ENCODE measurements at places on chromosomes 7 and 10. TPM values are rescaled to one million over a fixed set of nuclear protein-coding genes. Genes with fewer than 3 reads are reported as not detected.
A peak's percentile ranks its signal among the peaks of the same experiment; 100 is the strongest.

The PALD1 gene
- total RNA-seq: 2.9 TPM

DNA sequence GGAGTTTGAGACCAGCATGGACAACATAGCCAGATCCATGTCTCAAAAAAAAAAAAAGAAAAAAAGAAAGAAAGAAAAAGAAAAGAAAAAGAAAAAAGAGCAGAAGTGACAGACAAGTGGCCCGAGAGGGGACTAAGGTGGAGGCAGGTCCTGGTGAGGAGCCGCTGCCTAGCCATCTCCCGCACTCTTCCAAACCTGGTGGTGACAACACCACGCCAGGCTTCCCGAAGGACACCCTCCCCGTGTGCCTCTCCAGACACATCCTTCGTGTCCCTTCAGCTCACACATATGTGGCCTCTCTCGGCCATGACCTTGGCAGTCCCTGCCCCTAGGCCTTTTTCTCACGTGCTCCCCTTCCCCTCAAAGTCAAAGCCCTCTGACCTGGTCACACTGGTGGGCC is 36.4 kb downstream of the IFT22 start:
- H3K4me1 ChIP-seq: peaks cover 12% of the 10 kb centered on the region
- DNase-seq: no peak
- H3K27ac ChIP-seq: no peak overlapping the region
- H3K36me3 ChIP-seq: no peaks in the 10 kb centered on the region

The MKX gene
- 0.29 TPM for total RNA-seq

- no peaks in the 10 kb centered on the region for H3K36me3 ChIP-seq
- no peak overlapping the region for H3K4me3 ChIP-seq
These were observed 333.7 kb upstream of the PODXL start for GRCh38 chr7:131890176-131890575.

- H3K4me3 ChIP-seq: no peak overlapping the region
- no peaks in the 10 kb centered on the region for H3K27me3 ChIP-seq
- no peaks in the 10 kb centered on the region for H3K36me3 ChIP-seq
- H3K4me1 ChIP-seq: no peaks in the 10 kb centered on the region
These were observed 118.5 kb downstream of the ITGB8 start for GRCh38 chr7:20449176-20449575.

The DDX21 gene
- 32.6 TPM for total RNA-seq

DNA sequence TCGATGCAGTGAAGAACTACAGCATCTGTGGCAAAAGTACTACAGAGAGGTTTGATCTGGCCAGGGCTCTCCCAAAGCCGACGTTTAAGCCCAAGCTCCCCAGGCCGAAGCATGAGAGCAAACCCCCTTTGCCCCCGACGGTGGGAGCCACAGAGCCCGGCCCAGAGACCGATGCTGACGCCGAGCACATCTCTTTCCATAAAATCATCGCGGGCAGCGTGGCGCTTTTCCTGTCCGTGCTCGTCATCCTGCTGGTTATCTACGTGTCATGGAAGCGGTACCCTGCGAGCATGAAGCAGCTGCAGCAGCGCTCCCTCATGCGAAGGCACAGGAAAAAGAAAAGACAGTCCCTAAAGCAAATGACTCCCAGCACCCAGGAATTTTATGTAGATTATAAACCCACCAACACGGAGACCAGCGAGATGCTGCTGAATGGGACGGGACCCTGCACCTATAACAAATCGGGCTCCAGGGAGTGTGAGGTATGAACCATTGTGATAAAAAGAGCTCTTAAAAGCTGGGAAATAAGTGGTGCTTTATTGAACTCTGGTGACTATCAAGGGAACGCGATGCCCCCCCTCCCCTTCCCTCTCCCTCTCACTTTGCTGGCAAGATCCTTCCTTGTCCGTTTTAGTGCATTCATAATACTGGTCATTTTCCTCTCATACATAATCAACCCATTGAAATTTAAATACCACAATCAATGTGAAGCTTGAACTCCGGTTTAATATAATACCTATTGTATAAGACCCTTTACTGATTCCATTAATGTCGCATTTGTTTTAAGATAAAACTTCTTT is 2.3 kb downstream of the LRRTM3 start:
- no peaks in the 10 kb centered on the region for H3K4me1 ChIP-seq
- no peaks in the 10 kb centered on the region for H3K36me3 ChIP-seq
- no peak overlapping the region for H3K27ac ChIP-seq
- H3K27me3 ChIP-seq: no peaks in the 10 kb centered on the region
- H3K4me3 ChIP-seq: no peak overlapping the region

The HPSE2 gene
- total RNA-seq: not detected

GRCh38 chr10:87095236-87095945 is 385 bp downstream of the SHLD2 start:
- H3K4me3 ChIP-seq: peak overlapping the region; percentile 75
- H3K27me3 ChIP-seq: no peaks in the 10 kb centered on the region
- peak overlapping the region; percentile 77 for H3K27ac ChIP-seq
- DNase-seq: peak; percentile 86

DNA sequence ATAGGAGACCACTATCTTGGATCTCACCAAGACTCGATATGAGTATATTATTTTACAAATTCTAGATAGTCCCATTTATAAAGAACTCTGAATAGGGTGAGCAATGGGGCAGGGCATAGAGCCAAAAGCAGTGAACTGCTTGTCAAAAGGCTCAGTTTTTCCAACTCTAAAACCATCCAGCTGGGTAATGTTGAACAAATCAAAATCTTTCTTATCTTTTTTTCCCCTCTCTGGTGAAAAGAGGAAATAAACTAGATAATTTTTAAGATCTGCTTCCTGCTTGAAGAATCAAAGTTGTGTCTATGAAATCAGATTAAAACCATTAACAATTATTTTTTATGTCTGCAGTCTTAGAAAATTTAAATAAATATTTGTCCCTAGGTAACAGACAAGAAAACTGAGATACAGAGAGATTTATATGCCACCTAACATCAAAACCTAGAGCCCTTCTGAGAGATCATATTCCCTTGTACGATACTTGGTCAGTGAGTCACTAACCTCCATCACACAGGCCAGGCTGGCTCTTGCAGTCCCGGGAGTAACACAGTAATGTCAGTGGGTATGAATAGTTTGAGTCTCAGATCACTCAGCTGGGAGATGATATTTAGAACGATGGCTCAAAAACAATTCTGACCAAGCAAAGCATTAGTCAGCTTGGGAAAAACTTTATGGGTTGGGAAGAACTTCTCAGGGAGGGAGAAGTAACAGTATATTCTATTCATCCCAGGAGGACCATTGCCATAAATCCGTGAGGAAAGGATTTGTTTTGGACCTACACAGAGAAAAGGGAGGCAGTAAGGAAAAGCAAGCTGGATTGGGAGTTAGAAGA is 178.8 kb downstream of the REEP3 start:
- peaks cover 56% of the 10 kb centered on the region for H3K4me1 ChIP-seq
- H3K36me3 ChIP-seq: no peaks in the 10 kb centered on the region
- peak overlapping the region; percentile 56 for H3K27ac ChIP-seq
- H3K27me3 ChIP-seq: no peaks in the 10 kb centered on the region
- DNase-seq: peak; percentile 52

The CPED1 gene
- 45.8 TPM for total RNA-seq

DNA sequence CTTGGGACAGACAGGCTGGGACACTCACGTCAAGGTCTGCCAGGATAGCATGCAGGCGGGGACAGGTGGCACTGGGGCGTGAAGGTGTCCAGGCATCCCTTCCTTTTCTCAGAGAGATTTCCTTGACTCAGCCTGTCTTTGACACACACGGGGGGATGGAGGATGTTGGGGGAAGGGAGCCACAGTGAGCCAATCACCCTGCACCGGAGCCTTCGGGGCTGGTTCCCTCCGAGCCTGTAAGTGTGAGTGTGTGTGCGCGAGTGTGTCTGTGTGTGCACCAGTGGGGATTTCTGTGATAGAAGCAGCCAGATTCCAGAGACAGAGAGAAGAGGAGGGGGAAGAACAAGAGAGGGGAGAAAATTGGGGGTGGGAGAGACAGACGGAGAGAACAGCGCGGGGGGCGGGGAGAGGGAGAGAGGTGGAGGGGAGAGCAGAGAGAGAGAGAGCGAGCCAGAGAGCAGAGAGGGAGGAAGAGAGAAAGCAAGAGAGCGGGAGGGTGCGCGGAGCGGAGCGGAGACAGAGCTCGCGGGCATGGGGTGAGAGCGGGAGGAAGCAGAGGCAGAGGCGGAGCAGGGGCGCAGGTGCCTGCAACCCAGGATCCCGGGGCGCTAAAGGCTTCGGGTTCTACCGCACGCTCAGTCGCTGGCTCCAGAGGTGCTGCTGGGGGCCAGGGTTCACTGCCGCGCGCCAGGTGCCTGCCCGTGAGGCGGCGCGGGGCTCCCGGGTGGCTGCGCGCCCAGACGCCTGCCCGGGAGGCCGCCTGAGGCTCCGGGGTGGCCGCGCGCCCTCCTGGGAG is 466 bp upstream of the GPR26 start:
- no peaks in the 10 kb centered on the region for H3K4me1 ChIP-seq
- no peaks in the 10 kb centered on the region for H3K36me3 ChIP-seq
- no peaks in the 10 kb centered on the region for H3K27me3 ChIP-seq
- no peak overlapping the region for H3K27ac ChIP-seq
- H3K4me3 ChIP-seq: no peak overlapping the region

DNA sequence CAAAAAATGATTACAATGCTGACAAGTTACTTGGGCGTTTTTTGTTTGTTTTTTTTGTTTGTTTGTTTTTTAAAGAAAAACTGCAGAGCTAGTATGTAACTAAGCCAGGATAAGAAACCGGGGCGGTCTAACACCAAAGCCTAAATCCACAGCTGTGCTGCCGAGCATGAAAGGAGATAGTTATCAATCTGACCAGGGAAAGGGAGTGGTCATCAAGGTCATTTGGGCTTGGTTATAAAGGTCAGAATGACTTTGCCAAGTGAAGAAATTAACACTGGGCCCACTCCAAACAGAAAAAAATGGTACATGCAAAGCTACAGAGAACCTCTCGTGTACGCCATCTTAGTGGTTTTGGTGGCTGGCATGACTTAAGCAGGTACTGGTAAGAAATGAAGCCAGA is 104.7 kb downstream of the SRPK2 start:
- H3K36me3 ChIP-seq: no peaks in the 10 kb centered on the region
- H3K27me3 ChIP-seq: no peaks in the 10 kb centered on the region
- no peaks in the 10 kb centered on the region for H3K4me1 ChIP-seq
- H3K4me3 ChIP-seq: no peak overlapping the region
- H3K27ac ChIP-seq: no peak overlapping the region

GRCh38 chr10:17544465-17544864 is 72.7 kb downstream of the HACD1 start:
- DNase-seq: no peak
- no peak overlapping the region for H3K4me3 ChIP-seq
- H3K4me1 ChIP-seq: no peaks in the 10 kb centered on the region

DNA sequence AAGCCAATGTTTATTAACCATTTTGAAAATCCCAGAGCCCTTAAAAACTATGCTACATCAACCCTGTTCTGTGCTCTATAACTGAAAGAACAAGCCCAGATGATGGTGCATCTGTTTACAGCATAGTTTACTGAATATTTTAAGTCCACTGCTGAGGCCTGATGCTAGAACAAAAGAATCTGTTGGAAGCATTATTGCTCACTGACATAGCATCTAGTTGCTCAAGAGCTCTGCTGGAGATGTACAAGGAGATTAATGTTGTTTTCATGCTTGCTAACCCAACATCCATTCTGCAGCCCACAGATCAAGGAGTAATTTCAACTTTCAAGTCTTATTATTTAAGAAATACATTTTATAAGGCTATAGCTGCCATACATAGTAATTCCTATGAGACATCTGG is 181.3 kb upstream of the FEZF1 start:
- no peaks in the 10 kb centered on the region for H3K27me3 ChIP-seq
- DNase-seq: no peak
- no peak overlapping the region for H3K27ac ChIP-seq
- H3K4me3 ChIP-seq: no peak overlapping the region
- no peaks in the 10 kb centered on the region for H3K36me3 ChIP-seq
- no peaks in the 10 kb centered on the region for H3K4me1 ChIP-seq

The GJC3 gene
- 0.31 TPM for total RNA-seq

GRCh38 chr7:18570890-18571478 is 75.4 kb downstream of the HDAC9 start:
- H3K4me1 ChIP-seq: no peaks in the 10 kb centered on the region
- DNase-seq: no peak
- H3K27me3 ChIP-seq: no peaks in the 10 kb centered on the region
- H3K4me3 ChIP-seq: no peak overlapping the region
- H3K27ac ChIP-seq: no peak overlapping the region

DNA sequence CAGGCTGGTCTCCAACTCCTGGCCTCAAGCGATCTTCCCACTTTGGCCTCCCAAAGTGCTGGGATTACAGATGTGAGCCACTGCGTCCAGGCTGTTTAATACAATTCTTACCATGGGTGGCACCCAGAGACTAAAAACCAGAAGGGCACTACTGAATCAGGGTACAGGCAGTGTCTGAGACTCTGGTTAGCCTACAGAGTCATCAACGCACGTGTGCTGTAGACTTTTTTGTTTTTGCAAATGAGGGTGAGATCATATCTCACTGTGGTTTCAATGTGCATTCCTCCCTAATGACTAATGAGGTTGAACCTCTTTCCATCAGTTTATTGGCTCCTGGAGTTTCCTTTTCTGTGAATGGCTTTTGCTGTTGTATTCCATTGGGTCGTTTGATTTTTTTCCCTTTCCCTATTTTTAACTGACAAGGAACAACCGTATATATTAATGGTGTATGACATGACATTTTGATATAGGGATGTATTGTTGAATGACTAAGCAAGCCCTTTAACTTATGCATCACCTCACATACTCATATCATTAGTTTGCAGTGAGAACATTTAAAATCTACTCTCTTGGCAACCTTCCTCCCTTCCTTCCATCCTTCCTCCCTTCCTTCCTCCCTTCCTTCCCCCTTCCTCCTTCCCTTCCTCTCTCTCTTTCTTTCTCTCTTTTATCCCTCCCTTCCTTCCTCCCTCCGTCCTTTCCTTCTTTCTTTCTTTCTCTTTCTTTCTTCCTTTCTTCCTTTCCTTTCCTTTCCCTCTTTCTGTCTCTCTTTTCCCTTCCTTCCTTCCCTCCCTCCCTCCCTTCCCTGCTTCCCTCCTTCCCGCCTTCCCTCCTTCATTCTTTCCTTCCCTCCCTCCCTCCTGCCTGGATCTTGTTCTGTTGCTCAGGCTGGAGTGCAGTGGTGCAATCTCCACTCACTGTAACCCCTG is 9.3 kb upstream of the TMEM270 start:
- H3K4me1 ChIP-seq: no peaks in the 10 kb centered on the region
- no peak for DNase-seq
- no peaks in the 10 kb centered on the region for H3K36me3 ChIP-seq

The CDNF gene
- 4.5 TPM for total RNA-seq

- DNase-seq: no peak
- H3K27ac ChIP-seq: no peak overlapping the region
- H3K4me3 ChIP-seq: no peak overlapping the region
These were observed 103.3 kb upstream of the GATA3 start for GRCh38 chr10:7950981-7951847.

DNA sequence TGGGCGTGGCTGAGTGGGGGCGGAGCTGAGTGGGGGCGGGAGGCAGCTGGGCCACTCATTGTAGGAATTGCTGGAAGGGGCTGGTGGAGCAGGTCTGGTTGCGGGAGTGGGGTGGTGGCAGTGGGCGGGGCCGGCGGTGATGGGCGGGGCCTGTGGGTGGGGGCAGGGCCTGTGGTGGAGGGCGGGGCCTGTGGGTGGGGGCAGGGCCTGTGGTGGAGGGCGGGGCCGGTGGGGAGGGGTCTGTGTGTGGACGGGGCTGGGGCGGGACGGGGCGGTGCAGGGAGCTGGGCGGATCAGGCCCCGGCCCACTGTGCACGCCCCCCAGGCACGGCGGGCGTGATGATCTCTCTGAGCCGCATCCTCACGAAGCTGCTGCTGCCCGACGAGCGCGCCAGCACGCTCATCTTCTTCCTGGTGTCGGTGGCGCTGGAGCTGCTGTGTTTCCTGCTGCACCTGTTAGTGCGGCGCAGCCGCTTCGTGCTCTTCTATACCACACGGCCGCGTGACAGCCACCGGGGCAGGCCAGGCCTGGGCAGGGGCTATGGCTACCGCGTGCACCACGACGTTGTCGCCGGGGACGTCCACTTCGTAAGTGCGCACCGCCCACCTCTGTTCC is 14.0 kb downstream of the SLC29A4 start:
- no peak overlapping the region for H3K27ac ChIP-seq
- no peaks in the 10 kb centered on the region for H3K27me3 ChIP-seq
- no peak for DNase-seq
- no peak overlapping the region for H3K4me3 ChIP-seq

The NKX1-2 gene
- not detected for total RNA-seq

The CPA5 gene
- not detected for total RNA-seq

Data from right lobe of liver (tissue), 6 donors.